ENCODE measurements at places on chromosomes 13 and 19.
A peak's percentile ranks its signal among the peaks of the same experiment; 100 is the strongest.

DNA sequence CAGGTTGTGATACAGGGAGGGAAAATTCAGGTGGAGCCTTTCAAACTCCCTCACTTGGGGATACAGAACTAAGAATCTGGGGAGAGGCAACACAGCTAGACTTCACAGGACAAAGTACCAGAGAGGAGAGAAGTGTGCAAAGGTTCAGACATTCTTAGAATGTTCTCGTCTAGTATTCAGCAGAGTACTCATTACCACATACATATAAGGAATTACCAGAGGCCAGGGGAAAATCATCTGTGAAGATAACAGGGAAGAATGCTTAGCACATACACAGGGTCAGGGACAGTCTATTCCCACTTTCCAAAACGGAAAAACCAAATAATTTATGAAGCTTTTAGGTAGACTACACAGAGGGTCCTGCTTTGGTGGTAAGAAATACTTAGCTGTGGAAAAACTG, 58.1 kb downstream of the TRPC4 start:
- no peak for DNase-seq

DNA sequence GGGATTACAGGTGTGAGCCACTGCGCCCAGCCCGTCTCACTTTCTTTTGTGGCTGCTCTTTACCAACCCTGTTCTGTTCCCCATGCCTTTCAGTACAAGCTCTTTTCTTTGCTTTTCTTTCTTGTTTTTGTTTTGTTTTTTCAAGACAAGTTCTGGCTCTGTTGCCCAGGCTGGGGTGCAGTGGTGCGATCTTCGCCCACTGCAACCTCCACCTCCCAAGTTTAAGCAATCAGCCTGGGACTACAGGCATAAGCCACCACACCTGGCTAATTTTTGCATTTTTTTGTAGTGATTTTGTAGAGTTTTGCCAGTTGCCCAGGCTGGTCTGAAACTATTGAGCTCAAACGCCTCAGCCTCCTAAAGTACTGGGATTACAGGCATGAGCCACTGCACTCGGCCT, 3.7 kb downstream of the CERS4 start:
- no peak for DNase-seq

GRCh38 chr19:43754503-43755255, at the start of gene SMG9:
TSS of gene SMG9 (minus strand) at chr19:43754962. CDS start at chr19:43750741, 4,221 bp downstream.
- peak; percentile 98 for DNase-seq

- DNase-seq: no peak
These were observed 6.2 kb downstream of the ARRDC2 start for GRCh38 chr19:18014197-18014596.
